ENCODE measurements at places on chromosomes 4 and X. TPM values are rescaled to one million over a fixed set of nuclear protein-coding genes. Genes with fewer than 3 reads are reported as not detected.

GRCh38 chrX:112254896-112255295, 172.3 kb upstream of the TRPC5 start:
- no peaks in the 10 kb centered on the region for H3K4me1 ChIP-seq
- H3K4me3 ChIP-seq = no peak overlapping the region
- no peak for DNase-seq
- no peaks in the 10 kb centered on the region for H3K36me3 ChIP-seq
- H3K27me3 ChIP-seq = no peaks in the 10 kb centered on the region

GRCh38 chr4:56698329-56698728, 17.2 kb upstream of the HOPX start:
- H3K27me3 ChIP-seq = no peaks in the 10 kb centered on the region
- no peak for DNase-seq
- H3K27ac ChIP-seq = no peak overlapping the region

DNA sequence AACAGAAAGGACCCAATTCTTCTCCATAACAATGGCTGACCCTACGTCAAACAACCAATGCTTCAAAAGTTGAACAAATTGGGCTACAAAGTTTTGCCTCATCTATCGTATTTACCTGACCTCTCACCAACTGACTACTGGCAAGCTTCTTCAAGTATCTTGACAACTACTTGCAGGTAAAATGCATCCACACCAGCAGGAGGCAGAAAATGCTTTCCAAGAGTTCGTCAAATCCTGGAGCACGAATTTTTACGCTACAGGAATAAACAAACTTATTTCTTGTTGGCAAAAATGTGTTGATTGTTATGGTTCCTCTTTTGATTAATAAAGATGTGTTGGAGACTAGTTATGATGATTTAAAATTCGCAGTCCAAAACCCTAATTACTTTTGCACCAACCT, 6.7 kb upstream of the GAB1 start:
- no peak overlapping the region for H3K27ac ChIP-seq
- H3K4me3 ChIP-seq = no peak overlapping the region

DNA sequence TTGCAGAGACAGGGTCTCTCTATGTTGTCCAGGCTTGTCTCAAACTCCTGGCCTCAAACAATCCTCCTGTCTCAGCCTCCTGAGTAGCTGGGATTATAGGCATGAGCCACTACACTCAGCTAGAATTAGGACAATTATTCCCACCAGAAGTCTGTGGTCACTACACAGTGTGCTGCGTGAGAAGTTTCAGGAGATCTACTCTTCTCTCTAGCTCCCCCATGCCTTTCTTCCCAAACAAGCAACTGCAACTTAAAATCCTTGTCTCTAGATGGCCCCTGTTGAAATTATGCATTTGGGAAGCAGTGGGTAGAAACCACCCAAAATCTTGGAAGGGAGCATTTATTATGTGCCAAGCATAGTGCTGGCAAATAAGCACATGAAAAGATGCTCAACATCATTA, 21.1 kb upstream of the MAP7D3 start:
- no peaks in the 10 kb centered on the region for H3K36me3 ChIP-seq
- no peaks in the 10 kb centered on the region for H3K27me3 ChIP-seq
- no peak overlapping the region for H3K27ac ChIP-seq
- DNase-seq = no peak
- H3K4me1 ChIP-seq = no peaks in the 10 kb centered on the region

DNA sequence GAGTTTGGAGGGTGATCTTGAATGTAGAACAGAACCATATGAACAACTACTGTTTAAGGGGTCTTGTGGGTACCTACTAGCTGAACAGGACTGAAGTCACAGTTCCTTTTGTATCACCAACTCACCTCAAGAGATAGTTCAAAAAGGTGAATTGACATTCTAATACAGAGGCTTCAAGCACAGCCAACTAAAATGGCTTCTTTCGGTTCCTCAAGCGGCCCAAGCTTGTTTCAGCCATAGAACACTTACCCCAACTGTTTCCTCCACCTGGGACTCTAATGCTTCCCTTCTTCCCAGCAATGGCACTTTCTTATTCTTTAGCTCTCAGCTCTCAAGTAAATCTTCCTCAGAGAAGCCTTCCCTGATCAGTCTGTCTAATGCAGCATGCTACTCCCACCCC, 277.5 kb upstream of the GK2 start:
- DNase-seq = no peak
- H3K27ac ChIP-seq = no peak overlapping the region
- no peaks in the 10 kb centered on the region for H3K36me3 ChIP-seq
- H3K27me3 ChIP-seq = no peaks in the 10 kb centered on the region

GRCh38 chr4:74997948-74998729, 65.2 kb downstream of the PARM1 start:
- H3K27ac ChIP-seq = no peak overlapping the region
- no peaks in the 10 kb centered on the region for H3K4me1 ChIP-seq
- no peak overlapping the region for H3K4me3 ChIP-seq
- DNase-seq = no peak
- H3K27me3 ChIP-seq = no peaks in the 10 kb centered on the region

DNA sequence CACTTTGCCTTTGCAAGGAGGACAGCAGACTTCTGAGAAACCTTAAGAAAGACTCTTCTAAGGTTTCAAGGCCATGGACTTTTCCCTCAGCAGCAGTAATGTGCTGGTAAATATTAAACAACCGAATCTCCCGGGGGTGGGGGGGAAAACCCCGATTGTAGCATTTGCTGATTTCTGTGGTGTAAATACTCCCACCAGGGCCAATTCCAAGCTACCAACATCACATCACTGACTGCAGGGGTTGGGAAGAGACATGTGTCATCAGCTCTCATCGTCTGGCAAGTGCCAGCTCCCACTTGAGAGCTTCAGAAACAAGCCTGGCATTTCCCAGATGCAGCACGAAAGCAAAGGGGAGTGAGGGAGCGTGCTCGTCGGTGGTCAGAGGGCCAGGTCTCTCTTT, 101.2 kb downstream of the BCOR start:
- no peaks in the 10 kb centered on the region for H3K4me1 ChIP-seq
- no peak overlapping the region for H3K4me3 ChIP-seq
- DNase-seq = no peak
- H3K27ac ChIP-seq = no peak overlapping the region
- H3K36me3 ChIP-seq = no peaks in the 10 kb centered on the region
- no peaks in the 10 kb centered on the region for H3K27me3 ChIP-seq

DNA sequence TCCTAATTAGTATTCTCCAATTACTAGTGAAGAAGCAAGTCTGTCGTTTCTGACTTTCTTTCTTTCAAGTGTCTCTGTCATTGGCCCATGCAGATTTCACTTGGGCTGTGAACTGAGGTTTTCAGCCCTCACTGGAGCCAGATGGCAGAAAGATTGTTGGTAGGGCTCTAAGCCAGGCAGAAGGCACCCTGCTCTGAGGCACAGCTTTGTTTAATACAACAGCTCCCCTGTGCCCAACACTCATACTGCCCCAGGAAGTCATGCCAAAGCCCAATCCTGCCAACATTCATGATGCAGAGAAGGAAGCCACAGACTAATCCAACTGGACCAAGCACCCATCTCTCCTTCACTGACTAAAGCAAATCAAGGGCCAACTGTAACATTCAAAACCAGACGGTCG, 117.1 kb upstream of the FRG1 start:
- H3K36me3 ChIP-seq = no peaks in the 10 kb centered on the region
- H3K4me1 ChIP-seq = no peaks in the 10 kb centered on the region
- DNase-seq = no peak
- no peak overlapping the region for H3K27ac ChIP-seq
- H3K27me3 ChIP-seq = no peaks in the 10 kb centered on the region
- H3K4me3 ChIP-seq = no peak overlapping the region

GRCh38 chr4:138184886-138185285, 57.3 kb downstream of the SLC7A11 start:
- DNase-seq = no peak
- no peaks in the 10 kb centered on the region for H3K36me3 ChIP-seq
- no peak overlapping the region for H3K4me3 ChIP-seq
- no peaks in the 10 kb centered on the region for H3K4me1 ChIP-seq

- DNase-seq = no peak
- H3K4me3 ChIP-seq = no peak overlapping the region
- H3K27ac ChIP-seq = no peak overlapping the region
Measured at GRCh38 chrX:24186483-24186882, 37.0 kb downstream of the ZFX start.

DNA sequence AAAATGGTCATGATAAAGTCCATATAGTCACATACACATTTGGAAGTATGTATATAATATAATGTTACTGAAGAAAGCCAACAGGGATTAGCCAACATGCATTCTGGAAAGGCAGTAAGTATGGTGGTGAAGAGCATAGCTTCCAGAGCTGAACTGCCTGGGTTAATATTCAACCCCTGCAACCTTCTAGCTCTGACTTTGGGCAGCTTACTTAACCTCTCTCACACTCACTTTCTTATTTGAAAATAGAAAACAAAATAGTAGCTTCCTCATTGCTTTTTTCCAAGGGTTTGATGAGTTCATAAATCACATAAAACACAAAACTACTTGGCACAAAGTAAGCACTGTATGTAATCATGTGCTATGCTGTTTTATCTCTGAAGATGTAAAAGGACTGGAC, 216.4 kb downstream of the CHIC2 start:
- DNase-seq = no peak
- H3K27me3 ChIP-seq = no peaks in the 10 kb centered on the region
- H3K36me3 ChIP-seq = no peaks in the 10 kb centered on the region
- H3K4me3 ChIP-seq = no peak overlapping the region

DNA sequence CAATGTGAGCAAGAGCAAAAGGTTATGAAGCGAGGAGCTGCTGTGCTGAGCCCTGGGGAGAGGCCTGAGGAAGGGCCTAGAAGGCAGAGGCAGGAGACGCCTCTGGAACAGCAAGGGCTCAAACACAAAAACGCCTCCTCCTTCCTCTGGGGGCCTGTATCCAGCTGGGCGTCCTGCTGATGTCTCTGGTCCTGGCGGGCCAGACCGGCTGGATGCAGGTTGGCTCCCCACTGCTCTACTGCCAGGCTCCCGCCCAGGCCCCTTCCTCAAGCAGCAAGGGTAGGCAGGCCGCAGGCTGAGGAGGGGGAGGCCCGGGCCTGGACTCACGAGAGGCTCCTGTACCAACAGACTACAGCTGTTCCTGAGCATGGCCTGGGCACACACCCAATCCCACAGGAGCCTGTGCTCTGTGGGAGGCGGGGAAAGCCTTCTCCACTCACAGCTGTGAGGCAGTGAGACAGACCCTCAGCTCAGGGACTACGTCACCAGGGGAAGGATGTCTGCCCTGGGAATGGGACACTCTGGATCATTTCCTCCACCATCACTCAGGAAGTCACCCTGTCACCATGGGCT, 2.3 kb downstream of the HAUS7 start:
- DNase-seq = no peak
- H3K36me3 ChIP-seq = no peaks in the 10 kb centered on the region
- no peaks in the 10 kb centered on the region for H3K4me1 ChIP-seq
- H3K27ac ChIP-seq = no peak overlapping the region

DNA sequence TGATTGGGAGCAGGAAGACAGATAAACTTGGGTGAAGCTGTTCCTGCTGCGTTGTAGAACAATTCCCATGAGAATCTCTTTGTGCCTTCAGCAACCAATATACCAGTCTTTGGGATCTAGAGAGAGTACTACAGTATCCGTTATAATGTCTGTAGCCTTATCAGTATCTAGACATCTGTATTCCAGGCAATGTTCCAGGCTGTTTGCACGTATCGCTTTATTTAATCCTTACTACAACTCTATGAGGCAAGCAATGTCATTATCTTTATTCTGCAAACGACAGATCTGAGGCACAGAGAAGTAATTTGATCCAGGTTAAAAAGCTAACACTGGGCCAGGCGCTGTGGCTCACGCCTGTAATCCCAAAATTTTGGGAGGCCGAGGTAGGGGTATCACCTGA, 251.6 kb downstream of the ARHGAP24 start:
- no peaks in the 10 kb centered on the region for H3K36me3 ChIP-seq
- no peak overlapping the region for H3K27ac ChIP-seq
- H3K27me3 ChIP-seq = no peaks in the 10 kb centered on the region
- no peak overlapping the region for H3K4me3 ChIP-seq

GRCh38 chr4:13184199-13184598, 299.9 kb downstream of the RAB28 start:
- no peak for DNase-seq
- H3K27me3 ChIP-seq = no peaks in the 10 kb centered on the region
- H3K36me3 ChIP-seq = no peaks in the 10 kb centered on the region
- no peaks in the 10 kb centered on the region for H3K4me1 ChIP-seq
- H3K4me3 ChIP-seq = no peak overlapping the region

DNA sequence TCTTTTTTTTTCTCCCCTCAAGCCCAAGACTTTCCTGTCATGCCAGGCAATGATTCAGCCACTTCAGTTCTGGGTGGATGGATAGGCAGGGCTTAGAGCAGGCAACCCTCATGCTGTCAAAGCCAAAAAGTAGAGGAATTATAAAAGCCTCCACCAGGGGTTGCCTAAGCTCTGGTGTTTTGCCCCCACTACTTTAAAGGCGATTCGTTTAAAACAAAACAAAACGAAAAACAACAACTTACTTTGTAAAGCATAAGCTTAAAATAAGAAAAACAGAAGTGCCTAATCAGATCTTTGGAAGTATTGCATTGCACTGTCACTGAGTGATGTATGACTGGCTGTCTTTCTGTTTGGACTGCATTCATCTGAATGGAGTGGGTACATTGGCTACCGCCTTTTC, 5.3 kb upstream of the IDS start:
- H3K36me3 ChIP-seq = no peaks in the 10 kb centered on the region
- no peak overlapping the region for H3K27ac ChIP-seq
- H3K27me3 ChIP-seq = no peaks in the 10 kb centered on the region
- H3K4me3 ChIP-seq = no peak overlapping the region
- DNase-seq = no peak
- H3K4me1 ChIP-seq = no peaks in the 10 kb centered on the region

- DNase-seq = no peak
- H3K36me3 ChIP-seq = no peaks in the 10 kb centered on the region
- H3K27ac ChIP-seq = no peak overlapping the region
- H3K4me1 ChIP-seq = no peaks in the 10 kb centered on the region
Measured at GRCh38 chrX:19579485-19579884, 64.2 kb upstream of the MAP3K15 start.

- DNase-seq = no peak
- no peaks in the 10 kb centered on the region for H3K4me1 ChIP-seq
- no peaks in the 10 kb centered on the region for H3K36me3 ChIP-seq
- H3K27ac ChIP-seq = no peak overlapping the region
- no peaks in the 10 kb centered on the region for H3K27me3 ChIP-seq
- no peak overlapping the region for H3K4me3 ChIP-seq
Measured at GRCh38 chrX:110435196-110435595, 76.5 kb downstream of the RTL9 start.

GRCh38 chr4:90071289-90072235, 55.6 kb upstream of the CCSER1 start:
- H3K27me3 ChIP-seq = no peaks in the 10 kb centered on the region
- H3K4me1 ChIP-seq = no peaks in the 10 kb centered on the region
- DNase-seq = no peak
- no peaks in the 10 kb centered on the region for H3K36me3 ChIP-seq
- H3K4me3 ChIP-seq = no peak overlapping the region

The NXF3 gene
- 63.5 TPM for total RNA-seq

The HAND2 gene
- 4.9 TPM for total RNA-seq

The ABHD18 gene
- 22.1 TPM for total RNA-seq

The MSANTD1 gene
- 0.35 TPM for total RNA-seq

The NAA11 gene
- total RNA-seq = not detected

The RAB33A gene
- 0.88 TPM for total RNA-seq

The LUZP4 gene
- not detected for total RNA-seq

The NEUROG2 gene
- total RNA-seq = not detected

Data from Peyer's patch (tissue), 4 donors.